ENCODE measurements at places on chromosomes 3 and 15.

DNA sequence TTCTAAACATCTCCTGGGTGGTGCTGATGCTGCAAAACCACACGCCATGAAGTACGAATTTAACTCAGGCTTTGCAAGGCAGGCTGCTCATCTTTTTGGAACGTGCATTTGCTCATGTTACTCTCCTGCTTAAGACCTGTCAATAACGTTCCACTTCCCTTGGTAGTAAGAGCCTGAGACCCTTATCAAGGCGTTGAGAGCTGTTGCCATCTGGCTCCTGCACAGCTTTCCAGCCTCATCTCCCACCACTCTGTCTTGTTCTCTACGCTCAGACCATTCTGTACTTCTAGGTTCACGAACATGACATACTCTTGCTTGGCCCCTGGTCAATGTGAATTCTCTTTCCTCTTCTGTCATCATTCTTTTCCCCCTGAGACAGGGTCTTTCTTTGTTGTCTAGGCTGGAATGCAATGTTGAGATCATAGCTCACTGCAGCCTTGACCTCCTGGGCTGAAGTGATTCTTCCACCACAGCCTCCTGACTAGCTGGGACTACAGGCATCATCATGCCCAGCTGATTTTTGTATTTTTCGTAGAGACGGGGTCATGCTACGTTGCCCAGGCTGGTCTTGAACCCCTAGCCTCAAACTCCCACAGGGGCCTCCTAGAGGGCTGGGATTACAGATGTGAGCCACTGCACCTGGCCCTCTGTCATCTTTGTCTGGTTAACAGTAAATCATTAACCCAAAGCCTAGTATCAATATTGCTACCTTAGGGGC, 202.8 kb downstream of the CADPS start:
- no peaks in the 10 kb centered on the region for H3K27me3 ChIP-seq
- H3K36me3 ChIP-seq = no peaks in the 10 kb centered on the region
- H3K4me1 ChIP-seq = no peaks in the 10 kb centered on the region
- no peak overlapping the region for H3K4me3 ChIP-seq
- DNase-seq = no peak
- H3K27ac ChIP-seq = no peak overlapping the region

- H3K27me3 ChIP-seq = no peaks in the 10 kb centered on the region
- H3K4me3 ChIP-seq = no peak overlapping the region
Measured at GRCh38 chr3:38019658-38020341, 9.6 kb downstream of the PLCD1 start.

DNA sequence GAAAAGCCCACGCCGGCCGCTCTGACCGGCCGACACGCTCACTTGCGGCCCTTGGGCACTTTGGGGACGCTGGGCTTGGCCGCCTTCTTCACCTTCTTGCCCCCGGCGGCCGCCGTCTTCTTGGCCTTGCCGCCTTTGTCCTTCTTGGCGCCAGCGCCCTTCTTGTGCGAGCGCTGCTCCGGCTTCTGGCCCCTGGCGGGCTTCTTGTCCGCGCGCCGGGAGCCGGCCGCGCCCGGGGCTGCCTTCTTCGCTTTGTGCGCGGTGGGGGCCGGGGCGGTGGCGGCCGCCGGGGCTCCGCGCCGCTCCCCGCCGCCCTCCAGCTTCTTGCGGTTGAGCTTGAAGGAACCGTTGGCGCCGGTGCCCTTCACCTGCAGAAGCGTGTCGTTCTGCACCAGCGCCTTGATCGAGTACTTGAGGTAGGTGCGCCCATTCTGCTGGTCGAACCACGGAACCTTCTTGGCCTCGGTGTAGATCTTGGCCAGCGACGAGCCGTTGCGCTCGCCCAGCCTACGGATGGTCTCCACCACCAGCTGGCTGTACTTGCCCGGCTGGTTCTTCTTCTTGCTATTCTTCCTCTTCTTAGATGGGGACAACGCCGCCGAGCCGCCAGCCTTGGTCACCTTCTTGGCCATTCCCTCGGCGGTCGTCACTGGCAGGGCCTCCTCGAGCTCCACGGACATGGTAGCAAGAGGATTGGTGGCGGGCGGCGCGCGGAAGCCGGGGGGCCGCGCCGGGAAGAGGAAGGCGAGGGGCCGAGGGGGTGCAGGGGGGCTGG, 36.7 kb downstream of the HMCES start:
- H3K36me3 ChIP-seq = no peaks in the 10 kb centered on the region
- H3K4me1 ChIP-seq = peaks cover 17% of the 10 kb centered on the region
- peak overlapping the region; percentile 83 for H3K4me3 ChIP-seq
- H3K27ac ChIP-seq = peak overlapping the region; percentile 90

DNA sequence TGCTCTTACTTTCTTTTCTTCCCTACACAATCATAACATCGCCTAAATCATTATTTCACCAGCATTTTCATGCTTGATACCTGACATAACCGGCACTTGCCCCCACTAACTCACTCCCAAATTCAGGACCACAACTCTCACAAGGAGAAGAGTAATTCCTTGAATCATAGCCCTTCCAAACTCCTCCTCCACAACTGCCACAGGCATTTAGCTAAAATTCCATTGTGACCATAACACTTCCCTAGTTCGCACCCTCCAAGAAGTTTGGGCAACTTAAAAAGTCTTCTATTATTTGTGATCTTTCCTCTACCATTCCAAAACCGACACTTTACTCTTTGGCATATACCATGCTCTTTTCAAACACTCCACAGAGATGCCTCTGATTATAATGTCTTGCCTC, 59.4 kb upstream of the XRN1 start:
- H3K27ac ChIP-seq = no peak overlapping the region
- no peaks in the 10 kb centered on the region for H3K4me1 ChIP-seq
- H3K27me3 ChIP-seq = no peaks in the 10 kb centered on the region
- H3K4me3 ChIP-seq = no peak overlapping the region
- no peak for DNase-seq

DNA sequence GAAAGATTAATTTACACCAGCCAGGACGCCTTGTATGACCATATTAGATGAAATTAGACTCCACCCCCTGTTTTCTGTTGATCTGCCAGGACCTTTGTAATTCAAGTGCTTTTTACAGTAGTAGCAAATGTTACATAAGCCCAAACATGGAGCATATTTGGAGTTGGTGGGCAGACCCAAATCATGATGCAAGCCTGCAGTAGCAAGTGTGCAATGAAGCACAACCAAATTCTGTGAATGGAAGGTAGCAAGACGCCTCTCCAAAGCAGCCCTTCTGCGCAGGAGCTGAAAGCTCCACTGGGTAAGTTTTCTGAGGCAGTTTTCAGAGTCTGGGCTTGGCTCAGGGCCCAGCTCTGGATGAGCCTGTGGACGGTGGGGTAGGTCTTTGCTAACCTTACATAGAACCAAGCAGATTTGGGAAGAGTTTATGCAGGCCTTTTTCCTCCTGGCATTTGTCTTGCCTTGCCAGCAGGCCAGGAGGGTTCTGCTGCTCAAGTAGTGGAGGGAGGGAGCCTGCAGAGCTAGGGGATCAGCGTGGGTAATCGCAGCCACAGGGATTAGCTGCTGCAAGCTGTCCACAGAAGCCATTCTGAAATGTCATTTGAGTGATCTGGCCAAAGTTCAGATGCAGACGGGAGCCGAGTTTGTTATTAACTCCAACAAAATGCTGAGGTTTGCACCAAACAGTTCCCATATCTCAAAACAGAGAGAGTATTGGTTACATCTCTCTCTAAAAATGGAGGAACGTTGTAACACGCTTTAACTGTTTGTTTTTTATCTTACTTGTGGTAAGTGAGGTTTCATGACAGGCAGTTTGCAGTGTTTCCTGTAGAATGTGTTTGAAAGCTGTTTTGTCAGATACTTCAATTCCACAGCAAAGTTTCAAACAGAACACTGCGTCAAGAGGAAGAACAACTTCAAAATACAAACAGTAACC, 55.4 kb downstream of the PSMD6 start:
- peaks cover 66% of the 10 kb centered on the region for H3K4me1 ChIP-seq
- H3K27me3 ChIP-seq = no peaks in the 10 kb centered on the region
- no peaks in the 10 kb centered on the region for H3K36me3 ChIP-seq

DNA sequence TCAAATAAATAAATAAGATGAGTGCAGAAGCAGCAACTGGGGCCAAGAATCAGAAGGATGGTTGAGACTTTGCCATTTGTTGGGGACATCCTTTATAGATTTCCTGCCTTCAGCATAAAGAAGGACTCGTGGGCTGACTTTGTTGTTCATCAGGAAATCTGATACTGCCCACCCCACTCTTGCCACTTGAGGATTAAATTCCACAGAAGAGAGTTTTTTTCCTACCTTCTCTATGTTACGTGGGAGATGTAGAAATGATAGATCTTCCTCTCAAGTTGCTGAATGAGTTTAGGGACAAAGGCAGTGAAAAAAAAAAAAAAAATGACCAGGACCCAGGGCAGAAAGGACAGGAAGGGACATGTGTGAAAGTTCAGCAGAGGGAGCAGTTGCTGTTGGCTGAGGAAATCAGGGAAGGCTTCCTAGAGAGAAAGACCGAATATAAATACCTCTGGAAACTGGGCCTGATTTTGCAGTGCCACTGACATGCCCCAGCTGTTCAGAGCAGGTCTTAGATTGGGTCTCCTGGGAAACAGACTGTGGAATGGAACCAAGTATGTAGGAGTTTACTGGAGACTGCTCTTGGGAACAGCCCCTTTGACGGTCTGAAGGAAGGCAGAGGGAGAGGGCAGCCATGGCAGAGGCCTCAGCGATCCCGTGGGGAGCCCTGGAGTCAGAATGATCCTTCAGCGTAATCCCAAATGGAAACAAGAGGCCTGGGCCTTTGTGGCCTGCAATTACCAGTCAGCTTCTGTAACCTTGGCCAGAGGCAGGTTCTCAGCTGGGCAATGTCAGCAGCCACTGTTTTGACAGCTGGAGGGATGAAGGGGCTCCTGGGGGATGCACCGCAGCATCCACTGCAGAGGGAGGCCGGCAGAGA, 50.9 kb downstream of the C3orf20 start:
- DNase-seq = peak; percentile 6
- H3K4me1 ChIP-seq = peaks cover 4% of the 10 kb centered on the region
- H3K27ac ChIP-seq = peak overlapping the region; percentile 14
- no peaks in the 10 kb centered on the region for H3K27me3 ChIP-seq

- peak; percentile 55 for DNase-seq
- no peak overlapping the region for H3K4me3 ChIP-seq
- no peak overlapping the region for H3K27ac ChIP-seq
- no peaks in the 10 kb centered on the region for H3K4me1 ChIP-seq
- H3K27me3 ChIP-seq = no peaks in the 10 kb centered on the region
- no peaks in the 10 kb centered on the region for H3K36me3 ChIP-seq
Measured at GRCh38 chr15:48040166-48040817, 80.5 kb upstream of the SLC24A5 start.

Measured in upper lobe of left lung (tissue), 6 donors.